ENCODE measurements at places on chromosomes 13 and 19.

DNA sequence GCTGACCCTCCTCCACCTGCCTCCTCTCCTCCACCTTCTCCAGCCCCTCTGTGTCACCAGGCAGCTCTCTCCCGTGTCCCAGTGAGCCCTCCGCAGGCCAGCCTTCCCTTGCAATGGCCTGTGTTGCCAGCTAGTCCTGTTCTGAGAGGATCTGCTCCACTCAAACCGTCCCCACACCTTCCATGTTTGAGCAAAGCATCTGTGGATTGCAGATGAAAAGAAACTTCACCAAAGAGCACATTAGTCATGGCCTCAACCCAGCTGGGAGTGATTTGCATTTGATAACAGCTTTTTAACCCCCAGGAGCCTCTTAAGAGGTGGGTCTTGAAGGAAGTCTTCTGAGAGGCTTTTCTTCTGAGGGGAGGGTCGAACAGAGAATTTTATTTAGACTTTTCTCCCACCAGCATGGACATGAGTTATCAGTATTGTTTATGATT lies 72.8 kb downstream of the COL4A2 start:
- peak; percentile 92 for DNase-seq

GRCh38 chr13:111630406-111630805 lies 310.0 kb downstream of the TEX29 start:
- DNase-seq: no peak

DNA sequence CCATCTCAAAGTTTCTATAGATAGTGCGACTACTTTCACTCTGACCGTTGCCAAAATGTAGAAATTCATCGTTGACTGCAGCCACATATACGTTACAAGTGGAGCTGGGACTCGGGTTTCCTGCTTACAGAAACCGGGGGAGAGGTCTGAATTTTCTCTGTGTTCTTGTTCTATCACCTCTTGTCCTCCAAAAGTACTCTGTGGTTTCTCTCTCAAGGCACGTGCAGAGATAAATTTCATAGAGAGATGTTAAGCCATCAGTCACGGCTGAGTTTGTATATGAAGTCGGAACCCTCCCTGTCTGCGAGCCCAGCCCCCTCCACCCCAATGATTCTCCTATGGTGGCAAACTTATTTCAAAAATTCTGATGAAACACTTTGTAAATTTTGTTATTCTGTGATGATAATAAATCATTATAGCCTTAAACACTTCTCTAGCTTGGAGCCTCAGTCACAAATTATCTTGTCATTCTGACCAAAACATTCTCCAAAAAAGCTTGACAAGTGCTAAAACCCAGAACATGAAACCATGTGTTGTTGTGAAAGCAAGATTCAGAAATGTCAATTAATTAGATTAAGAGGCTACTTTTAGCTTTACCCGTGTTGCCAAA lies 87.5 kb downstream of the TSHZ3 start:
- no peak for DNase-seq

- DNase-seq: no peak
Observed at GRCh38 chr13:22325761-22326160, 654.9 kb downstream of the FGF9 start.

DNA sequence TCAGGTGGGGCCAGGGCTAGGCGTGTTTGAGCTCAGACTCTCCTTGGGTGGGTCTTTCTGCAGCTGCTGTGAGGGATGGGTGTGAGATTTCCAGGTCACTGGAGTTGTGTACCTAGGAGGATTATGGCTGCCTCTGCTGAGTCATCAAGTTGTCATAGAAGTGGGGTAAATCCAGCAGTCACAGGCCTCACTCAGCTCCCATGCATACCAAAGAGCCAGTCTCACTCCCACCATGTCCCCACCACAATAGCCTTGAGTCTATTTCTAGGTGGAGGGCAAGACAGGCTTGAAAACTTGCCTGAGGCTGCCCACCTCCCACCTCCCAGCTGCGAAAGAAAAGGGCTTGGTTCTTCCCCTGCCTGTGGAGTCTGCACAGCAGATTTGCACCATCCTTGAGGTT lies 194.0 kb upstream of the PCDH17 start:
- no peak for DNase-seq
